ENCODE measurements at places on chromosomes 4 and X.

DNA sequence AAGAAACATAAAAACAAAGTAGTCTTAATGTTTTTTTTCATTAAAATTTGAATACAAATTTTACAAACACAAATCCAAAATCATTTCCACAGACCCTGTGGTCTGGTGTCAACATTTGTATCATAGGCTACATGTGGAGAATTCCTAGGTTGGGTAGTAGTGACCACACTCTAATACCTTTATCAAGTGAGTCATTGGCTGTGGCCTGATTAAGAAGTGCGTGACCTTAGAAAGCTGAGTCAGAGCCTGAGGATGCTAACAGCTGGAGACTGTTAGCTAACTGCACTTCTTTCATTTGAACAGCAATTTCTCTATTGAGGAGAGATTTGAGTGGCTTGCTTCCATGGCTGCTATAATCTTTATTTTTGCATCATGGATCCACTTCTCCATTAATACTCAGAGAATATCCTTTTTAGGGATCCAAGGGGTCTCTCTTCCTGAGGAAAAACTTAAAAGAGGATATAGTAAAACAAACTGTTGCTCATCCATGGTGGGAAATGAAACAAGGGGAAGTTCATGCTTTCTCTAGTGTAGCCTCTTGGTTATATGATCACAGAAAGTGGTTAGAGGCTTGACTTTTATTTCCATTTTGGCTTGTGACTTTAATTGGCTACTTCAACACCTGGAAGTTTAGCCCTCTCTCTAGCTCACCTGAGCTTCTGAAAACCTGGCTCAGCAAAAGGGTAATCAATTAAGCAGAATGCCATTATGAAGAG is 335.8 kb downstream of the PABPC4L start:
- no peak for DNase-seq

GRCh38 chrX:122422547-122422946 is 761.5 kb upstream of the GRIA3 start:
- DNase-seq, result no peak

- DNase-seq, result no peak
These were observed 4.8 kb upstream of the CRMP1 start for GRCh38 chr4:5897674-5898073.

DNA sequence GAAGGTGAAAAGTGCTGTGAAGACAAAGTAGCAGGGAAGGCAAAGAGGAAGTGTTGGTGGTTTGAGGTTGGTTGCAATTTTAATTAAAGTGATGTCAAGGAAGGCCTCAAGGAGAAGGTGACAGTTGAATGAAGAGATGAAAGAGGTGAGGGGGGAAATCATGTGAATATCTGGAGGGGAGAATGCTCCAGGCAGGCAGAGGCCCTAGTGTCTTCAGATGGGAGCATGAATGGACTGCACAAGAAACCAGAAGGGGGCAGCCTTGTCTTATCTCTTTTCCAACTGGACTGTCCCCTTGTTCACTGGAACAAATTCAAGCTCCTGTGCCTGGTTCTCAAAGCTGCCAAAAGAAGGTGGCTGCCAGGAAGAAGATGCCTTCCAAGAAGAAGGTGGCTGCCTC is 68.4 kb downstream of the MAOB start:
- DNase-seq, result no peak

- DNase-seq, result no peak
These were observed 658.6 kb upstream of the ATOH1 start for GRCh38 chr4:93169966-93170365.

DNA sequence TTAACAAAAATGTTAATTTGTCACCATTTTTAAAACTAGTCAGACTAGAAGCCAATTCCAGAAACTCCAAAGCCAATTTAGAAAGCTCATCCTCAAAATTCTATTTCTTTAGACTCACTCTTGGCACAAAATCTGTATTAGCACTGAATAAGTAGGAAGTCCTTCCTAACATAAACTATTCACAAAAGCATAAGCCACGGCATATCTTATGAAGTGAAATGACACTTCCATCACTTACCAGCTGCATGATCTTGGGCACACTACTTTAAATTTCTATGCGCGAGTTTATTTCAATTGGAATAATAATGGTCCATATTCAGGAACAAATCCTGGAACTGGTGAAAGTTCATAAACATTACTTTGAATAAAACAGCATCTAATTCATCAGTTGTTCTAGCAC is 1544.0 kb downstream of the TECRL start:
- DNase-seq, result no peak

- DNase-seq, result no peak
These were observed 4.0 kb downstream of the JAKMIP1 start for GRCh38 chr4:6196324-6196723.

DNA sequence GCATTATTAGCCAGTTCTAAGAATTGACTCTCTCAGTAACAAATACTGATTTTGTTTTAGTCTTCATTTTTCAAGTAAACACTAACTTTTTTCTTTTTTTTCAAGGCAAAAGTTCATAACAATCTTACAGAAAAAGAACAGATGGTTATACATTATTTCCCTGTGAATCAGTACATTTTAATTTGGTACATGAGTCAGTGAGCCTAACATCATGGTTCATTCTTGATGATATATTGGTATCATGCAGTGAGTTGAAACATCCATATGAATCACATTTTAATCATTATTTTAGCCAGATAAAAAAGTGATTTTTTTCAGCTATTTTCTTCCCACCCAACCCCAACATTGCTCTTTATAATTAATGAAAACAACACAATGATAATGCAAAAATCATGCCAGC is 184.3 kb upstream of the TACR3 start:
- DNase-seq, result no peak

DNA sequence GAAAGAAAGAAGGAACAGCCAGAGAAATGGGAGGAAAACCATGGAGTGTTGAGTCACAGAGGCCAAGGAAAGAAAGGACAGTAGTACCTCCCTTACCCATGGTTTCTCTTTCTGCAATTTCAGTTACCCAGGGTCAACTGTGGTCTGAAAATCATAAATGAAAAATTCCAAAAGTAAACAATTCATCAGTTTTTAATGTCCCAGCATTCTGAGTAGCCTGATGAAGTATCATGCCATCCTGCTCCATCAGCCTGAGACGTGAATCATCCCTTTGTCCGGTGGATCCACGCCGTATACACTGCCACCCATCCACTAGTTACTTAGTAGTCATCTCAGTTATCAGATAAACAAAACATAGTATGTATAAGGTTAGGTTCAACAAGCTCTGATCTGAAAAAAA is 114.2 kb downstream of the COMMD8 start:
- DNase-seq, result no peak

DNA sequence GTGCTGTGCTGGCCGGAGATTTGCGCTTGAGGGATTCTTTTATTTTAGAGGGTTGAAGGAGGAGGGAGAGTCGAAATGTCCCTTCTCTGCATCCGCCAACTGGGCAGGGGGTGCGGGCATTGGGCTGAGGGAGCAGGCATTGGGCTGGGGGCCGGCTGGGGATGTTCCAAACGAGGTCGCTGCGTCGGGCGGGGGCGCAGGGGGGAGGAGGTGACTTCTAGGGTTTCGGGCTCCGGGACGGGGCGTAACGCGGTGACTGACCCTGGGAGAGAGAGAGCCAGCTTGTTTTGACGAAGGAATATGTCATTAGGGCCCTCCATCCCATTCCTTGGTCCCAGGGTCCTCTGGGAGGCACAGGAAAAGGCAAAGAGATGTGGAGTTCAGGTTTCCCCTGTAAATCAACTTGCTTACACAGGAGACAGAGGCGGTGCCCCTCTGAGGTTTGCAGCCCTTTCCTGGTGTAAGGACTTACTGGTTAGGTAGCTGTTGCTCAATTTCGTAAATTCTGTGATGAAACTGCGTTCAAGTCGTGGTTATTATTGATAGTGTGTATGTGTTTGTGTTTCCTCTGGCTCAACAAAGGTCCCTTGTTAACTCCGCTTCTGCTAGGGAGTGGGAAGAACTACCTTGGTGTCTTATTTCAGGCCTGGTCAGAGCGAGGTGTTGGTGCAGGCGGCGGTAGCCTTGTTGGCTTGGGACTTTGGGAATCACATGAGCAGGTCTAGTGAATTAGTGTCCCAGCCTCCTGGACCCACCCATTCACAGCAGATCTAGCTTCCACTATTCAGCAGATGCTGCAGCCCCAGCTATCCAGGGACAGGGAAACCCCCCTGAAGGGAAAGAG is 716 bp downstream of the FHIP1A start:
- DNase-seq, result no peak

DNA sequence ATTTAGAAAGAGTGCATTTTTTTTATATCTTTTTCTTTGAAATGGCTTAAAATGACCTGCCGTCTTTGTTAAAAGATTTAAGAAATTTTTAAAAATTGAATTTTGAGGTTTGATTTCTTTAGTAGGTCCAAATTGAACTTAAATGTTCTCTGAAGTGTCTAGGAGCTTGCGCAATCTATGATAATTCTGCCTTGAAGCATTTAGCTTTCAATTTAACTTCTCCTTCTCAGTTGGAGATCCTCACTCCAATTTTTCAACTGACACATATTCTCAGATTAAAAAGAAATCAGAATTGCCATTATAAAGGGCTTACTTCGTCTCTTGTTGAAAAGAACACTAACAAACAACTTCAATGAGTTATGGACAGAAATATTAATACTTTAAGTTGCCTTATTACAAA is 273.5 kb downstream of the TMA16 start:
- DNase-seq, result no peak

DNA sequence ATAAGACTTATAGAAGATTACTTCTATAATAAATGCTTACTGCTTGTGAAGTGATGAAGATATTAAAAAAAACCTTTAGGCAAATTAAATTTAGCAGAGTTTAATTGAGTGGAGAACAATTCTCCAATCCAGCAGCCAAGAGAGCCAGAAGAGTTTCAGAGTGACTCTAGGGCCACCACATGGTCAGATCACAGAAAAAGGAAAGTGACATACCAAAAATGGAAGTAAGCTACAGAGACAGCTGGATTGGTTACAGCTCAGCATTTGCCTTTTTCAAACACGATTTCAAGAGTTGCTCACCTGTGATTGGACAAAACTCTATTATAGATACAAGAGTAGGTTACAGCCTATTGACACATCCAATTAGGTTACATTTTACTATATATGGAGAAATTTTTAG is 79.0 kb upstream of the TRAM1L1 start:
- DNase-seq, result no peak

DNA sequence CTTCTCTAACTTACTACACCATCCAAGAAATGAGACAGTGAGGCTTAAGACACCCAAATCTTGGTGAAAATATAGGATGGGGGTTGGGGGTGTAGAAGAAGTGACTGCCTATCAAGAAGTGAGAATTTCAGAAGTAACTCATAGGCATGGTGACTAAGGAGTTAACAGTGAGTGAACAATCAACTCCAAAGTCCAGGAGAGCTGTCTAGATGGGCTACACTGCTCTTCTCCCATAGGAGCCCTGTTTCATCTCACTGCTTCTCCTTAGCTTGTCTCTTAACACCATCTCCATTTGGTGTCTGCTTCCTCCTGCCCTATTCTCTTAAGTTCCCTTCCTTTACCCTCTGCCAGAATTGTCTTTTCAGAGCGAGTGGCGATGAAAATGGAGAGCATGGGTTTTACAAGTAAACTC is 22.7 kb downstream of the FABP2 start:
- DNase-seq, result no peak

- DNase-seq, result no peak
These were observed 139.4 kb upstream of the TENM3 start for GRCh38 chr4:182103614-182104319.

DNA sequence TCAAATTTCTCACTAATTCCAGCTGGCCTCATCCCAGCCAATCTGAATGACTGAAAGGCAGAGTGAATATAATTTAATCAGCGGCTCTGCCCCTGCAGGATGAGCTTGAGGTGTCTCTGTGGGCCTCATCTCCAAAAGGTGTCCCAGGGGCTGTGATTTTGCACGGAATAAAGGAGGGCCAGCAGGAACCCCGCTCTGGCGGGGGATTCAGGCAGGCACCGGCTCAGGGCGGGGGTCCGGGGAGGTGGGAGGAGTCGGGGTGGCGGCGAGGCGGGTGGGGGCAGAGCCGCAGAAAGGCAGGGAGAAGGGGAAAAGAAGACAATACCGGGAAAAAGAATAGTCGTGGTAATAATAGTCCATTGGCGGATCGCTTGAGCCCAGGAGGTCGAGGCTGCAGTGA is 16.0 kb upstream of the ERCC6L start:
- DNase-seq, result no peak

- no peak for DNase-seq
These were observed 99.0 kb downstream of the PHKA2 start for GRCh38 chrX:18884916-18885315.

DNA sequence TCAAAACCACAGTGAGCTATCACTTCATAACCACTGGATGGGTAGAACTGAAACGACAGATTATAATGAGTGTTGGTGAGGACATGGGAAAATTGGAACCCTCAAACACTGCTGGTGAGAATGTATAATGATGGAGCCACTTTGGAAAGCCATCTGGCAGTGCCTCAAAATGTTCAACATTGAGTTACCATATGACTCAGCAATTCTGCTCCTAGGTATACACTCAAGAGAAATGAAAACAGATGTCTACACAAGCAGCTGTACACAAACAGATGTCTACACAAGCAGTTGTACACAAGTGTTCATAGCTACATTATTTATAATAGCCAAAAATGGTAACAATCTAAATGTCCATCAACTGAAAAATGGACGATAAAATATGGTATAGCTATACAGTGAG is 143.9 kb downstream of the PDGFRA start:
- DNase-seq, result no peak

DNA sequence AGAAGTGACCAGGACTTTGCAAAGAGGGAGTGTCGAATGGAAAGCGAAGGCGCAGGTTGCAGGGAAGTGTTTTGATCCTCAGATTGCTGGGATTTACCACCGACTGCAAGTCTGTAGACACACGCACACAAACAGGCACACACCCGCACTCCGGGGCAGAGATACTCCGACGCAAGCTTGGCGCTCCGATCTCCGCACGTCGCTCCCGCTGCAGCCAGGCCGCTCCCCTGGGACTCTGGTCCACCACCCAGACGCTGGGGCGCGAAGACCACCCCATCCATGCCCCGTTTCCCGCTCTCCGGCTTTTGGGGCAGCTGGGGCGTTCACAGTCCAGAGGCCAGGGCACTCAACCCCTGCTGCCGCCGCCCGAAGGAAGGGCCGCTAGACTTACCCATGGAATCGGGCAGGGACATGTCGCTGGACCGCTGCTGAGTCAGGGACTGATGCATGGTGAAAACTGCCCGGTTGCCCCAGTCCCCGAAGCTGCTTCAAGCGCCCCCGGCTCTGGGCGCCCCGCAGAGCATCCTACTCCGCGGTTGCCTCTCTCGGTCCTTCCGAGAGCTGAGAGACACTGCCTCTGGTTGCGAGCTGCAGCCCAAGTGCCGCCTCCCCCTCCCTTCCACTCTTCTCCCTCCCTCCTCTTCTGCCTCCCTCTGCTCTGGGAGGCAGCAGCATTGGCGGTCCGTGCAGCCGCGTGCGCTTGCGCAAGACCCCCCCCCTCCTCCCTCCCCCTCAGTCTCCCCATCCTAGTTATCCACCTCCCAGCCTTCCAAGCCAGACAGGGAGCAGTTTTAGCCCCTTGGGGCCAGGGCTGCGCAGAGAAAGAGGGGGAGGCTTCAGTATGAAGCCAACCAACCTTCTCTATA is at the start of gene TMEM255A:
TSS of gene TMEM255A (minus strand) at position 601 of the 866 bp plus-strand sequence. CDS start at position 449, 152 bp downstream.
- peak; percentile 14 for DNase-seq

GRCh38 chr4:117225471-117225870 is 140.1 kb upstream of the TRAM1L1 start:
- DNase-seq, result no peak
